ENCODE measurements at places on chromosomes 16 and 17. TPM values are rescaled to one million over a fixed set of nuclear protein-coding genes. Genes with fewer than 3 reads are reported as not detected.

The GUCY2D gene
- total RNA-seq: not detected

The PYY gene
- not detected for total RNA-seq

The ZNF287 gene
- total RNA-seq: 5.0 TPM

The HOXB2 gene
- 49.4 TPM for total RNA-seq

The POLR2A gene
- total RNA-seq: 43.1 TPM

The LRRC37A gene
- total RNA-seq: 4.2 TPM

The JMJD6 gene
- 29.5 TPM for total RNA-seq

The TAC4 gene
- not detected for total RNA-seq

GRCh38 chr16:4512473-4512872 is 26.1 kb downstream of the CDIP1 start:
- no peak for DNase-seq

- DNase-seq: no peak
Measured at GRCh38 chr17:13581925-13582324, 19.8 kb downstream of the HS3ST3A1 start.

- DNase-seq: no peak
Measured at GRCh38 chr17:67377488-67378453, 690 bp downstream of the PITPNC1 start.

GRCh38 chr16:49350265-49351095 is 23.1 kb upstream of the C16orf78 start:
- DNase-seq: no peak

DNA sequence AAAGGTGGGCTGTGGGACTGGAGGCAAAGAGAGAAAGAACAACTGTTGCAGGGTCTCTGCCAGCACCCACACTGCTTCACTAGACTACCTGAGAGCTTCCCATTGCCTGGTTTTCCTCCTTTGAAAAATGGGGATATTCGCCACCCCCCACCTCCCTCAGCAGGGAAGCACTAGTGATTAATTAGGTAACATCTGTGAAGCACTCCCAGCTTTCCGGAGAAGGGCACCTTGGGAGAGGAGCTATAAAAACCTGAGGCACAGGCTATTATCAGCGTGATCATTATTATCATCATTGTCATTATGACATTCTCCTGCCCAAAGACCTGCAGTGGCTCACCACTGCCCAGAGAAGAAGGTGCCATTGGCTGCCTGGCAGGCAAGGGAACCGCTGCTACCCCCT is 83.5 kb downstream of the XYLT1 start:
- no peak for DNase-seq

DNA sequence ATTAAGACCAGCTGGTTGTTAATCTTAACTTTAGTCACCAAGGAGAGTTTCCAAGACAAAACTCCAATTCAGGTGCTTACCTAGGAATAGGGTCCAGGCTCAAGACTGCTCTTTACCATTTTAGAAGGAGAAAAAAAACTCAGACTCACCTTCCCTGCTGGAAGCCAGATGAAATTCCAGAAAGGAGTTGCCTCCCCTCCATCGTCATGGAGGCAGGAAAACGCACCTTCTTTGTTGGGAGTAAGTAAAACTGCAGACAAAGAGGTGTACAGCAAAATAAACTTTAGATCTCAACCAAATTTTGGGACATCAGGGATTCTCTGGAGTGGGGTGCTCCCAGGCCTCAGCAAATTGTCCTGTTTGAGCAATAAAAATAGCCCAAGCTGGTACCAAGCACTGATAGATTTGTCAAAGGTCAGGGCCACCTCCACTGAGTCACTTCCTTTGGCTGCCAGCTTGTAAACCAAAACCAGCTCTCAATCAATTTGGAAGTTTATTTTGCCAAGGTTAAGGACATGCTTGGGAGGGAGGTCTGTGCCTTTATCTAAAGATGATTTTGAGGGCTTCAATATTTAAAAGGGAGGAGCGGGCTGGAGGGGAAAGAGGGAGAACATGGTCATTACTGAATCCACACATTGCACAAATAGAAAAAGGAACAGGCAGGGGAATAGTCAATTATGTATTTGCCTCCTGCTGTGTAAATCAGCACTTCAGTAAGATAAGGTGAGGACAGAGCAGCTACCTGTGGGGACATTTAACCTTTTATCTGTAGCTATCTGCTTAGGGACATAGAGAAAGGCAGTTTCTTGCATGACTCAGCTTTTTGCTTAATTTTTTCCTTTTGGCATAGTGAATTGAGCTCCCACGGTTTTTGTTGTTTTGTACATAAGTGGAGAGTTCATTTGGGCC is 1.5 kb upstream of the ALDH3A2 start:
- no peak for DNase-seq

DNA sequence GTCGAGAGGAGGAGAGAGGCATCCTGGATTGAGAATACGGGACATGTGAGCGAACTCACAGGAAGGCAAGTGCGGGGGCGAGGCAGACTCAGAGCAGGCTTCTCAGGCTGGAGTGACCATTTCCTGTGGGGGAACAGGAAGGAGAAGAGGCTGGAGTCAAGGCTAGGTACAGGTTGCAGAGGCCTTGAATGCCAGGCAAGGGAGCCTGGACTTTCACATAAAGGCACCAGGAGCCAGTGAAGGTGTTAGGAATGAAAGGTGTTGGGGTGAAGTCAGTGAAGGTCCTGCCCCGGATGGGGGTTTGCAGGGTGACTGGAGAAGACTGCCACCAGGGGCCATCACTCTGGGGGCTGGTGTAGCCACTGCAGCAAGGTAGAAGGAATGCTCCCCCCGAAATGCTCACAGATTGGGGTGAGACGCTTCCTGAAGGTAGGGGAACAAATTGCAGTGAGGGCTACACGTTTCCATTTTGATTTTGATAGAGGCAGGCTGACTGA is 5.3 kb upstream of the GPRC5C start:
- no peak for DNase-seq

DNA sequence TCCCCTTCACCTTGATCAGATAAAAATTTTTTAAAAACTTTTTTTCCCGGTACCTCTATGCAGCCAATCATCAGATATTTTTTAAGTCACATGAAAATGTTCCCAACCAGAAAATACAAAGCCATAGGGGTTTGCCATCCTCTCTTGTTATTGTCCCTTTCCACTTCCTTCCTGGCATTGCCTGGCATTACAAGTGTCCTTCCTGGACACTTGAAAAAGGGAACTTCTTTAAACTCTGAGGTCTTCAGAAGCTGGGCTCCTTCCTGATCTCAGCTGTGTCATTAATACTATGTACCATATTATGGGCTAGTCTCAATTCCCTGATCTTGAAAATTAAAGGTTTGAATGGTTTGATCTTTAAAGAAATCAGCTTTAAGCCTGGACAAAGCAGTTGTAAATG is 64.9 kb downstream of the TEX14 start:
- no peak for DNase-seq

DNA sequence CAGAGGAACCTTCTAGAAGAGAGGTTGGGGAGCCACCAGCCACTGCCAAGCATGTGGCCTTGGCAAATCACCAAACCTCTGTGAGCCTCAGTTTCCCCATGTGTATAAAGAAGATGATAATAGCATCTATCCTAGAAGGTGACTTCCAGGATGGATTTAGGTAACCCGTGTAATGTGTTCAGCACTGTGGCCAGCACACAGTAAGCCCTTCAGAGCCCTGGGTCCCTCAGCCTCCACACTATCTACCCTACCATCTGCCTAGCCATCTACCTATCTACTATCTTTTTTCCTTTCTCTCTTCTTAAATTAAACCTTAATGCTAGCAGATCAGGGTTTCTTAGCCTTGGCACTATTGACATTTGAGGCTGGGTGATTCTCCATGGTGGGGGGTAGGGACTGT is 33.0 kb downstream of the TEKT5 start:
- no peak for DNase-seq

GRCh38 chr17:56594320-56595107 is 1.0 kb downstream of the NOG start:
- DNase-seq: no peak
